ENCODE measurements at places on chromosomes 13 and 19.

DNA sequence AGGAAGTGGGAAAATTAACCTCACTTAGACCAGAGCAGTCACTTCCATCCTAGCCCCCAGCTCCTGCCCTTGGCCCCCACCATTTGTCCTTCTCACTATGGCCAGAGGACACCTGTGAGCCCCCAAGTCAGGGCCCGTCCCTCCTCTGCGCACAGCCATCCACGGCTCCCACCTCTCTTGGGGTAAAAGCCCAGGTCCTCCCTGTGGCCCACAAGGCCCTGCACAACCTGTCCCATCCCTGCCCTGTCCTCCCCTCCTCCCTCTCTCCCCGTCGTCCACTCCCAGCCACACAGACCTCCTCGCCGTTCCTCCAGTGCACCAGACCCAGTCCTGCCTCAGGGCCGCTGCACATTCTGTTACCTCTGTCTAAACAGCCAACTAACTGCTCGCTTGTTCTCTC is 53.9 kb downstream of the SMIM24 start:
- no peak for DNase-seq

GRCh38 chr19:18208098-18208951 is 4.5 kb upstream of the RAB3A start:
- DNase-seq = no peak

GRCh38 chr19:2181633-2181997 is 17.9 kb downstream of the DOT1L start:
- no peak for DNase-seq

DNA sequence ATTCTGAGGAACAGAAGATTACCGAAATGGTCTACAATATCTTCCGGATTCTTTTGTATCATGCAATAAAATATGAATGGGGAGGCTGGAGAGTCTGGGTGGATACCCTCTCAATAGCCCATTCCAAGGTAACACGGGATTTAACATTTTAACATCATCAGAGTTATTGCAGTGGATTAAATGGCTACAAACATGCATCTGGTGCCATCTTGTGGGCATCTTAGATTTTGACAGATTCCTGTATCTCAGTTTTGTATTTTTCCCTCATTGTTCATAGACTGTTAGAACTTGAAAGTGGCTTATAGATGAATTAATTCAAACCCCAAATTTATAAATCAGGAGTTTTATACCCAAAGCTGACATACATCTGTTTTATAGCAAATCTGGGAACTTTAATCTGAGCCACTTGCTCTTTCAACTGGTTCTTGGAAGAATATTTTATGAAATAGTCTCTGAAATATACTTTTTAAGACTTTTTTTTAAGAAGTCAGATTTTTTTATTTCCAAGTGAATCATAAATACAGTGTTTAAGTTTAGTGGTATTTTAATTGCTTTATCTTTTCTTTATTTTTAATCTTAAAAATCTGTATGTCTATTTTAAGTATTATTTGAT is 215.2 kb downstream of the NBEA start:
- no peak for DNase-seq

DNA sequence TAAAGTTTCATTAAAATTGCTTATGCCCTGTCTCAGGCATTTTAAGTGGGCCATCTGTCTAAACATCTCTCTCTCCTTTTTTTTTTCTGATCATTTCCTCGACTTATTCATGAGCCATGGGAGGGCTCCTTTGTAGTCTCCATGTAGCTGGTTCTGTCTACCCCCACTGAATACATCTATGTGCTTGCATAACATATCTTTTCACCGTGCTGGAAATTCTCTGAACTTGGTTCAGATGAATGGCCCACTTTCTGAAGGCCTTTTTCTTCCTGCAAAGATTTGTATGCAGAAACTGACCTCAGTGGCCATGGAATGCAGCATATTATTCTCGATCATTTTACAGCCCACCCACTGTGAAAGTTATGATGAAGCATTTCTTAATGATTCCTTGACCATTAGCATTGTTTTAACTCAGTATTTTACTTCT is 225.3 kb downstream of the GGACT start:
- DNase-seq = no peak

- no peak for DNase-seq
Observed at GRCh38 chr19:47643281-47643680, 34.3 kb downstream of the BICRA start.

- no peak for DNase-seq
Observed at GRCh38 chr13:85461621-85462020, 337.6 kb downstream of the SLITRK6 start.

DNA sequence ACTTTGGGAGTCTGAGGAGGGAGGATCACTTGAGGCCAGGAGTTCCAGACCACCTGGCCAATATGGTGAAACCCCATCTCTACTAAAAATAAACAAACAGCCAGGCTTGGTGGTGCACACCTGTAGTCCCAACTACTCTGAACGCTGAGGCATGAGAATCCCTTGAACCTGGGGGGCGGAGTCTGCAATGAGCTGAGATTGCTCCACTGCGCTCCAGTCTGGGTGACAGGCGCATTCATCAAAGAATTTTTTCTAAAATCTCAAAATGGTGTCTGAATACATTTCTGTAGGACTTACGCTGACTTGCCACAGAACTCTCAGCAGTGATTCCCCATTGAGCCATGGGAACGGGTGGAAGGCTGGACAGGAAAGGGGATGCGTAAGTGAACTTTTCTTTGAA is 18.0 kb upstream of the ERVV-1 start:
- no peak for DNase-seq

DNA sequence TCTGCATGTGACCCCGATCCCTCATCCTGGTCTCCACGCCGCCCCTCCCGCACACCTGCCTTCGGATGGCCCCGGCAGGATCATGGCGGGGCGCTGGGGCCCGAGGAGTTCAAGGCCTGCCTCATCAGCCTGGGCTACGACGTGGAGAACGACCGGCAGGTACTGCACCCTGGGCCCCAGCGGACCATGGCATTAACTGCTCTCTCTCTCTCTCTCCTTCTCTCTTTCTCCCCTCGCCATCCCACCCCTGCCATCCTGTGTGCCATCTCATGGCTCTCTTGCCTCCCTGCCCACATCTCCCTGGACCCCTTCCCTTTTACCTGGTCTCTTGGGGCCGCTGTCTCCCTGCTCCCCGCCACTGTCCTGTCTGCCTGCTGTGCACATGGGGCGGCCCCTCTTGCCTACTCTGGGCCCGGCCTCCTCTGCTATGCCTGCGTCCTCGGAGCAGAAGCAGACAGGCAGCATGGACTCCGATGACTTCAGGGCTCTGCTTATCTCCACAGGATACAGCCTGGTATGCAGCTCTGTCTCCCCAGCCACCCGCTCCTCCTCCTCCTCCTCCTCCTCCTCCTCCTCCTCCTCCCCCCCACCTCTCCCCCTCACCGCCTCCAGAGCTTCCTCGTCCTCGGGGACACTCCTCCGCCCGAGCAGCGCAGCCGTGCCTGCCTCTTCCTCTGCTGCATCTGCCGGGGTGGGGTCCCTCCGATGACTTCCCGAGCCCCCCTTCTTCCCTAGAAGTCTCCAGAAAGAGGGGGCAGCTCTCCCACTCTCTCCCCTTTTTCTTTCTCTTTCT is 16.2 kb downstream of the CAPN12 start:
- no peak for DNase-seq

- no peak for DNase-seq
Observed at GRCh38 chr13:31367410-31367809, 167.6 kb downstream of the B3GLCT start.

GRCh38 chr19:11364935-11365334 is 9.5 kb upstream of the SWSAP1 start:
- DNase-seq = no peak

DNA sequence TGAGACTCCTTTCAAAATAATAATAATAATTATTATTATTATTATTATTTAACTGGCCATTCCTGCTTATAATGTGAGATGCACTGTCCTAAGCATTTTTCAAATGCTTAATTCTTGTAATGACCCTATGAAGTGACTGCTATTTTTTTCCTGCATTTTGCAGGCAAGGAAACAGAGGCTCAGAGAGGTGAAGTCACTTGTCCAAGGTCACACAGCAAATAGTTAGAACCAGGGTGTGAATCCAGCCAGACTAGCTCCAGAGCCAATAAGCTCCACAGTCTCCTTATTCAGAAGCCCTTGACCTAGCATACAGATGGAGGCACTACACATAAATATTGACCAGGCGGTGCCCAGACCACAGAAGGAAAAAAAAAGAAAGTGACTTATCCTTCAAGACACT is 77.5 kb upstream of the CACNA1A start:
- DNase-seq = no peak

DNA sequence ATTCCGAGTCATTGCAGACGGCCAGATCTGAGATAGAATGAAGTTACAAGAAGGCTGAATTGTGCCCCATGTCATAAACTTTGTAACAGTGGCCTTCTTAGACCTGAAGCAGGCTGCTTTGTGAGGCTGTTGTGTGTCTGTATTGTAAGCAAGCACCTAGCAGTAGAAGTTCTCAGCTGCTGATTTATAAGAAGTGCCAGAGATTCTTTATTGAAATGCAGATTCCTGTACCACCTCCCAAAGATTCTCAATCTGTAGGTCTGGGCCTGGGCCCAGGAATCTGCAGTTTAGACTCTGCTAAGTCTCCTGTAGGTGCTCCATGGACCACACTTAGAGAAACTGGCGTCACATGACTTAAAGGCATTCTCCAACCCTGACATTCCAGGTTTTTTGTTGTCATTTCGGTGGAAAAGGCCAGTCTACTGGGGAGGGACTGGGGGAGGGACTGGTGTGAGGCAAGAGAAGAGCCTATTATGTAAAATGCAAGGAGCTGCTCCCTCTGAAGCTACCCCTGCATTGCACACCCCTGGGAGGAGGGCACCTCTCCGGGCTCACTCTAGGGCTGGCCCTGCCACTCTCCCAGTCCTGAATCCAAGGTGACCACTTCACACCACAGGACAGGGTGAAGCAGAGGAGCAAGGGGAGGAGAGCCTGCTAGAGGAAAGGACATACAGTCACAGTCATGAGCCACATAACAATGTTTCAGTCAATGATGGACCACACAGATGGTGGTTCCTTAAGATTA is 769 bp upstream of the TMEM272 start:
- DNase-seq = no peak

DNA sequence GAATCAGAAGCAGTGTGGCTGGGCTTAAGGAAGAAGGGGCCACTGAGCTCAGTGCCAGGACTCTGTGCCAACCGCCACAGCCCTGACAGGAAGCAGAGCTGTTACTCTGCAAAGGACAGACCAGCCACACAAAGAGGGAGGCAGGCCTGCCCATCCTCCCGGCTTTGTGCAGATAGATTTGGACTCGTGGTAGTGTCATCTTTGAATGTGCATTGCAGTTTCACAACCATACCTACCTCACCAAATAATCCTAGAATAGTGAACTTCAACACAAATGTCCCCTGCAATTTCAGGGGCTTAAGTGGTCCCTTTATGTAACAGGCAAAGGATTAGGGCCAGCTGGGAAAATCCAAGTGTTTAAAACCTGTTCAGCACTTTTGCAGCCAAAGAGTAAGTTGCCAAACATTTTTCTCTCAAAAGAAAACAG is 55.1 kb upstream of the CLDN10 start:
- no peak for DNase-seq

GRCh38 chr13:75372517-75372916 is 109.5 kb downstream of the TBC1D4 start:
- no peak for DNase-seq

GRCh38 chr13:99982731-99983498 is 1.3 kb downstream of the ZIC2 start:
- no peak for DNase-seq

- DNase-seq = no peak
Observed at GRCh38 chr13:24742294-24742693, 21.7 kb upstream of the RNF17 start.

DNA sequence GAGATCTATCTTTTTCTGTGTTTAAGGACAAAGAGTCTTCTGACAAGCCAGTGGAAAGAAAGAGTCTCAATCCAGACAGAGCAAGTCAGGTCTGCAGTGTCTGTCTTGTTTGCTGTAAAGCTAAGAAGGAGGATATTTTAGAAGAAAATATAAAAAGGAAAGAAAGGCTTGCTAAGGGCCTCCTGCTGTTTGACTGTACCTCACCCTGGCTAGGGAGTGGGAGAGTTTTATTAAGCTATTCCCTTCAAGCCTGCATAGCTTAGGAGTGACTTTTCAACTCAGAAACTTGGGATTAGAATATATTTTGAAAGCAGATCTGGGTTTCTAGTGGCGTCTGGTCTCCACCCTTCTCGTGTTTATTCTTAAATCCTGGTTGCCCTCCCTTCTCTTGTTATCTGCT is 460.0 kb downstream of the COG6 start:
- DNase-seq = no peak

- DNase-seq = no peak
Observed at GRCh38 chr19:17409990-17410389, 4.6 kb upstream of the BST2 start.

DNA sequence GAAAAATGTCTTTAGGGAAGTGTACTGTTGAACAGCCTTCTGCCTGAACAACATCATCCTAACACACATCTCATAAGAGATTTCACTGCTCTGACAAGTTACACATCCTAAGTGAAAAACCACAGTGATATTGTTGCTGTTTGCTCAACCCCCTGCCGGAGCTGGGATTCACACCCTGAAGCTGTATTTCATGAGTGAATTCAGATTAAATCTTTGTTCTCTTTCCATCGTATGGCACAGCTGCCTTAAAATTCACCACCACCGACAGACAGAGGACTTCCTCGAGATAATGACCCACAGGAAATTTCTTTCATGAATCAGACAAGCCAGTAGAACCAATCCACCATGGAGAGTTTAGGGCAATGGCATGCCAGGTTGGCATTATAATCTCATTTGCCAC is 280.8 kb downstream of the DCT start:
- DNase-seq = no peak

- DNase-seq = no peak
Observed at GRCh38 chr19:1424192-1424955, 13.8 kb upstream of the RPS15 start.

GRCh38 chr13:91133941-91134802 is 213.3 kb upstream of the MIR17HG start:
- no peak for DNase-seq
